ENCODE measurements at places on chromosomes 4 and X. TPM values are rescaled to one million over a fixed set of nuclear protein-coding genes. Genes with fewer than 3 reads are reported as not detected.
A peak's percentile ranks its signal among the peaks of the same experiment; 100 is the strongest.

DNA sequence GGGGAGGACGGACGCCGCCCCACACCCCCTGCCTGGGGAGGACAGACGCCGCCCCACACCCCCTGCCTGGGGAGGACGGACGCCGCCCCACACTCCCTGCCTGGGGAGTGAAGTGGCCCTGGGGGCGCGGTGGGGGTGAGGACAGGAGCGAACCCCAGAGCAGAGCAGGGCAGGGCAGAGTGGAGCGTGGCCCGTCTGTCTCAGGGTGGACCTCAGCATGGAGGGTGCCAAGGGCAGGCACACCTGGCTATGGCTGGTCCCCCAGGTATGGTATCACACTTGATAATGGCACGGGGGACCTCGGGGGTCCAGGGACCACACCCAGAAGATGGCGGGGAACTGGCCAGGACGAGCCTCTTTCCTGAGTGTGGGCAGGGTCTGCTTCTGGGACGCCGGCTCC, 9.6 kb downstream of the LRPAP1 start:
- DNase-seq = peak; percentile 67

- no peak for DNase-seq
These were observed 12.0 kb downstream of the EREG start for GRCh38 chr4:74376888-74377483.

DNA sequence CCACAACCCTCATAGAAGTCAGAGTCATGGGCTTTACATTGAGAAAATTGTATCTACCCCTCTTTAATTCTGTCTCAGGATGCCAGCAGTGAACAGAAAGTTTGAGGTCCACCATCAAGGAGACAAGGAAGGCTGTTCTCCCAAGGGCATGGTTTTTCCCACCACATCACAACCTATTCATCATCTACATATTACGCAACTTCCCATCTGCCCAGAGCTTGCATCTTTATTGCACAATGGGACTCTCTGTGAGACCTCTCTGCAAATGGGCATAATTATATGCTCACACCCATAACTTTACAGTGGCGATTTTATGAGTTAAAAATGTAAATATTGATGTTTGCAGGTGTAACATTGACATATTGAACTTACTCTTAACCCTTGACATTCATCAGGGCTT, 38.9 kb downstream of the PAGE2 start:
- no peak for DNase-seq

- no peak for DNase-seq
These were observed 255.6 kb upstream of the JADE1 start for GRCh38 chr4:128553686-128554515.

- no peak for DNase-seq
These were observed 36.9 kb upstream of the ADAD1 start for GRCh38 chr4:122341886-122342285.

- DNase-seq = no peak
These were observed 756.7 kb upstream of the SLIT2 start for GRCh38 chr4:19494961-19495360.

GRCh38 chrX:119685225-119686066, 7.5 kb downstream of the SEPTIN6 start:
- no peak for DNase-seq

DNA sequence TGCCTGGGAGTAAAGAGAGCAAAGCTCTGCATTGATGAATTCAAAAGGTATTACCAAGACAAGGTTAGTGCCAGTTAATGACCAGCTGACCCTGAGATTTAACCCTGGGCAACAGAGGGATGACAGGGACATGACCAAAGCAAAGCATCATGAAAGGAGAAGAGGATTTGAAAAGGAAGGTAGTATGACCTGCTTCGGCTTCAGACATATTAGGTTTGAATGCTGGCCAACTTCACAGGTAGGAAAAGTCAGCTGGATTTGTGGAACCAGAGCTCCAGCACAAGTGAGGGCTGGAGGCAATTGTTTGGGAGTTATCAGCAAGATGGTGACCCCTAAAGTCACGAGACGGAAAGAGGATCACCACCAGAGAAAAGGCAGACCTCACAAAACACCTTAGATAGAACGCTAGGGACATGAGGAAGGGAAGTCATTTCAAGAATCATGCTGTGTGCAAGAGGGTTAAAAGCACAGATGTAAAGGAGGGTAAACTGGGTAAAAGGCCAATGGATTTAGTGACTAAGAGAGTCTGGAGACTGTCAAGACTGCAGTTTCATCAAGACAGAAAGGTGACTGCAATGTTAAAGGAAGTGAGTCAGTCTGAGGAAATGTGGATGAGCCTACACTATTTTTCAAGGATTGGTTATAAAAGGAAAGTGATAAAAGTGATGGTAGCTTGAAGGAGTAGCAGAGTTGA, 45.6 kb downstream of the SH3RF1 start:
- DNase-seq = no peak

DNA sequence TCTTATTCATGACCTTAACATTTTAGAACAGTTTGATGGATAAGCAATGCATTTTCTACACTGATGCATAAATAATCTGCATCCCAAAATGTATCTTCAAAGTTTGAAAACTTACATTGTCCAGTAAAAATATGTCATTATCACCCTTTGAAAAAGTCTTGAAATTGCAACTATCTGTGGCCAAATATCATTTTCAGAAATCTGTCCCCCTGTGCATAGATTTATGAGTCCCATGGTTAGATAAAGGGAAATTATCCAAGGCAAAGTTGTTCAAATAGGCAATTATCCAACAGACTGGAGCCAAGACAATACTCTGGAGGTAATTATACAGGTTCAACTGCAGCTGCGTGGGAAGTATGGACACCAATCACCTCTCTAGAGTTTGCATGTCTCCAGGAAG, 182.5 kb upstream of the INTU start:
- no peak for DNase-seq

- no peak for DNase-seq
These were observed 68.2 kb downstream of the ZNF827 start for GRCh38 chr4:145870155-145871020.

DNA sequence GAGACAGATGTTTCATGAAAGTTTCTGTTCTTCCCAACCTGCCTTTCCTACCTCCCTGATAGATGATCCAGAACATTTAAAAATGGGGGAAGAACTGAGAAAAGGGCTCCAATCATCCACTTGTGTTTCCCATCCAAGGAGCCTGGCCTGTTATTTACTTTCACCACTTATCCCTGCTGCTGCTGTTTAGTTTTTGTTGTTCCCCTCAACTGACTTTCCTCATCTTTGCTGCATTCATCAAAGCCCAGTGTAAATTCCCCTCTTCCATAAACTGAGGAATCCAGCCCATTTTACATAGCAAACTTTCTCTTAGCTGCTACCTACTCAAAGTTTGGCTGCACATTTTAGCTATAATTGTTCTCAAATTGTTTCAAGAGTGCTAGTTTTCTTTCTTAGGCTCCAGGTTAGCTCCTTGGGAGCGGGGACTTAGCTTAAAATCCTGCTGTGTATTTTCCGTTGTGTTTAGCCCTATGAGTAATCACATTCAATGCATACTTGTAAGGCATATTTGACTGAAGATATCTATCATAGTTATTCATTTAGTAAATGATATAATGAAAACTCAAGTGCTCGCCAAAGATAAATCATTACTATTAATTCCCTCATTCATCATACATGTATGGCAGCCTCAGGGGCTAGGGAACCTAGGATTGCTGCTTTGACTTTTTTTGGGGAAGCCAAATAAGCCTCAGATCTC, 1.4 kb upstream of the PTPN13 start:
- no peak for DNase-seq

DNA sequence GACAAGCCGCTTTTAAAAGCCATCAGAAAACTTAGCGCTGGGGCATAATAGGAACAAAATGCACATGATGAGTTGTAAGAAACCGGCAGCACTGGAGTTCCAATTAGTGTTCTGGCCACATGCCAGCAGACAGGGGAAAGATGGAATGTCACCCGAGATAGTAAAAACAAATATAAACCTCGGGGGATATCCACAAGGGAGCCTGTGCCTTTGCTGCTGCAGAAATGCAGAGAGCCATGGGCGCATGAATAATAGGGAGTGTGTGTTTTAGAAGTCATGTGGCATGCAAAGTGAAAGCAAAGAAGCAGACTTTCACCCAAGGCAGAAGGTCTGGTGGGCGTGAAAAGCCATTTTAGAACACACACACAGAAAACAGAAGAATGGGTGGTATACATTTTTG, 19.1 kb downstream of the GPRASP3 start:
- no peak for DNase-seq

- DNase-seq = no peak
These were observed 105.0 kb upstream of the AFAP1 start for GRCh38 chr4:8044699-8045098.

GRCh38 chr4:2266181-2266580, 4.3 kb upstream of the MXD4 start:
- no peak for DNase-seq

GRCh38 chr4:19021617-19022016, 1000.1 kb upstream of the LCORL start:
- DNase-seq = no peak

DNA sequence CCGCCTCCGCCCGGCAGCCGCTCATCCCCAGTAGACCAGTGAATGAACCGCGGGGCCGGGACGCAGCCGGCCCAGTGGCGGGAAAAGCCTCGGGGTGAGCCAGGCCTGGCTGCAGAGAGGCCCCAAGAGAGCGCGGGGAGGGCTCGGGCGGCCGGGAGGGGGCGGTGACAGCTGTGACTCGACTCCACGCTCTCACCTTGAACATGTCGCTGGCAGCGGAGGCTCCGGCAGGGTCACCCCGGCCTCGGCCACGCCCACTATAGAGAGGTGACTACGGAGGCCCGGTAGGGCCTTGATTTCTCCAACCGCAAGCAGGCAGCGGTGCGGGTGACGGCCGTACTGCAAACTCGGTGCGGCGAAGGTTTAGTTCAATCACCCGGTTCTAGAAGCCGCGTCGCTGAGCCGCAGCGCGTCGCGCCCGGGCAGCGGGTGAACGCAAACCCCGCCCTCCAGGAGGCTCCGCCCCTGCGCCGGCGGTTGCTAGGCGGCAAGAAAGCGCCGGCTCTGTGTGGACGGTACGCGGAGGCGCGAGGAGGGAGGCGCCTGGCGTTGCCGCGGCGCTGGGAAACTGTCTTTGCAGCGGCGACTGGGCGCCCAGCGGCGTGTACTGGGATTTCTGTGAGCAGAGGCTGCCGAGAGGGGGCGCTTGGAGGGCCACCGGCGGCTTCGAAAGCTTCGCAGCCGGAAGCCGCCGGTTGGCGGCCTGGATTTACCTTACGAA, at the start of the genes APOO and CXorf58:
TSS of gene APOO (minus strand) at position 441 of the 721 bp plus-strand sequence. CDS start at position 205, 236 bp downstream.
TSS of gene CXorf58 (plus strand) at position 509 of the 721 bp plus-strand sequence. CDS start 2,297 bp downstream, outside the sequence.
- peak; percentile 80 for DNase-seq

DNA sequence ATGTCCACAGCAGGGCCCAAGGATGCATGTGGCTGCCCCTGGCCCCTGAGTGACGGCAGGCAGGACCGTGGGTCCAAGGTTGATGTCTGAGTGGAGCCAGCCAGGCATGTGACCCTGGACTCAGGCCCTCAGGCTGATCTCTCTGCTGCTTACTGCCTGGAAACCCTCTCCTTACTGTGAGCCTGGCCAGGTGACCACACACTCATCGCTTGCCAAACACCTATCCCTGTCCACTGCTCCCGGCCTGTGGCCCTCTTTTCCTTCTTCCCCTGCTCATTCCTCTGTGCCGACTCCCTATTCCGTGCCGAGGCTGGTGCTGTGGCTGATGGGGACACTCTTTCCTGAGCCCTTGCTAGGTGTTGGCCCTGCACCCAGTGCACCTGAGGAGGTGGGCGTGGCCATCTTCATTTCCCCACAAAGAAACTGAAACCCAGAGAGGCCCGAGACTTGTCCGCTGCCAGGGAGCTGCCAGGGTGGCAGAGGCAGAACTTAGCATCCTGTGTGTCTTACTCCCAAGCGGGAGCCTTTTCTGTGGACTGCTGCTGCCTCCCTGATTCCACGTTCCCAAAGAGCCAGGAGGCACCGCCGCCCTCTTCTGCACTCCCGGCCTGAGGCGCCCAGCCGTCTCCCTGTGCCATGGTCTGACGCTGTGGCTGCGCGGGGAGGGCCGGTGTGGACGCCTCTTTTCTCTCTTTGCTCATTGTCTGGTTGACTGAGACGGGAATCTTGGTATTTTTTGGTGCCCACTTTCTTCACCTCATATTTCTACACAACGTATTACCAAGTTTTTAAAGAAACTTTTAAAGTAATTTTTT, 11.2 kb upstream of the RNF4 start:
- DNase-seq = no peak

- DNase-seq = no peak
These were observed 6.5 kb downstream of the RPL39 start for GRCh38 chrX:119784747-119785446.

- no peak for DNase-seq
These were observed 76.7 kb downstream of the LRBA start for GRCh38 chr4:150938417-150938816.

DNA sequence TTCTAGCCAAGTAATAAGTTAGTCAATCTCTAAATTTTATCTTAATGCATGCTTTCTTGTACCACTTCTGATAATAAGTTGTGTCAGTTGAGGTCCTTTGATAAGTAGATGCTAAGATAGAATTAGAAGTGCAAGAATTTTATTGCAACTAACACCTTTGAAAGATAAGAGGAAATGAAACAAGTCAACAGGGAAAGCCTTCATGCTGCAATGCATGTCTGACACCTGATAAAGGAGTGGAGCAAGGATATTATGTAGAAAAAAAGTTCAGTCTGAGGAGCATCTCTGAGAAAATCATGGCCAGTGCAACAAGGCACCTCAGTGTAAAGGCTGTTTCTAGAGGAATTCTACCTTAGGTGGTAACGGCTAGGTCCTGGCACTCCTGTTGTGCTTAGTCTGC, 210.7 kb upstream of the PPP1R2C start:
- DNase-seq = no peak

NKRF gene
- total RNA-seq = 8.9 TPM

PRDM8 gene
- total RNA-seq = 1.4 TPM

TMEM47 gene
- total RNA-seq = 7.4 TPM

SH3TC1 gene
- 10.1 TPM for total RNA-seq

ARR3 gene
- not detected for total RNA-seq

PGAM4 gene
- total RNA-seq = not detected

SLC38A5 gene
- total RNA-seq = 28.2 TPM

PLA2G12A gene
- total RNA-seq = 18.7 TPM

NDUFC1 gene
- 47.1 TPM for total RNA-seq

CT45A6 gene
- total RNA-seq = not detected

GRIA2 gene
- total RNA-seq = 0.30 TPM
